Cerebellar nuclear complex (tissue), 1 donor: ENCODE measurements at places on chromosomes 1 and 21.
A peak's percentile ranks its signal among the peaks of the same experiment; 100 is the strongest.

- DNase-seq: peak; percentile 50
These were observed 2.8 kb upstream of the RAP1GAP start for GRCh38 chr1:21671915-21672314.

DNA sequence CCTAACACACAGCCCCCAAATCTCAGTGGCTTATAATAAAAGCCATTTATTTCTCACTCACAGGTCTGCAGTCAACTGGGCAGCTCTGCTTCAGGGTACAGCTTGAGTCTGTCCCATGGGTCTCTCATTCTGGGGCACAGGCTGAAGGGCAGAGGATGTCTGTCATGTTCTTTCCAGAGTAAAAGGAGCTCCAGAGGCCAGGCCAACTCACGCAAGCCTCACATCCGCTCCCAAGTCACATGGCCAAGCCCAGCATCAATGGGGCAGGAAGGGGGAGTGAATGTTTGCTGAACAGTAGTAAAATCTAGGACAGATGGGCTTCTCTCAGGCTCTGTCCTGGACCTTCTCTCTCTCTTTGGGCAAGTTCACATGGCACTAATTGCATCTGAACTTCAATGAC, 7.1 kb upstream of the SSBP3 start:
- no peak for DNase-seq

- DNase-seq: no peak
These were observed 7.1 kb downstream of the RHBG start for GRCh38 chr1:156376146-156376545.

DNA sequence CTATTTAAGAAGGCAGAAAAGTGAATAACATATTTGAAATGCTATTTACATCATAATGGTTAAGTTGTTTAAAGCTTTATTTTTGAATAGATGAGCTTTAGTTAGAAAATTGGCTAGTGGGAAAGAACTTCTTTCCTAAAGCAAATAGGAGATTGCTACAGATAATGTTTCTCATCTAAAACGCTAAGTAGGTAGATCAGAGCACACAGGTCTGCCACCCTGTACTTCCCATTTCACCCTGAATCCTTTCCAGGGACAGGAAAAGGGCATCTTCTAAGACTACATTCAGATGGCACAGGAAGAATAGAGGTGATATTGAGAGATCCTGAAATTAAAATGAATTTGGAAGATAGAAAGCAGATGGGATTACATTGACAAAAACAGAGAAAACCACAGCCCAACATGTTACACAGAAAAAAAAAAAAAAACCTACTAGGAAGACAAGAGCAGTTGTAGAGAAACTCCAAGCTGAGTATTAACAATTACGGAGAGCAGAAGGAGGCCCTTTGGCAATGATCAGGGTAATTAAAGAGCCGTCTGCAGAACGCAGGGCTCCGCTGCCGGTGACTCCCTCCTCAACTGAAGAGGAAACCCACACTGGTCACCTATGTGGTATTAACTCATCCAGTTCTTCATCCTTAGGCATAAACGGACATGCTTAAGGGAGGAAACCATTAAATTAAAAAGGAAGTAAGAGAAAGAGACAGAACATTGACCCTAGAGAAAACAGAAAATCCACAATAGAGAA, 53.6 kb upstream of the MAP10 start:
- no peak for DNase-seq

- DNase-seq: no peak
These were observed 82.8 kb downstream of the UBIAD1 start for GRCh38 chr1:11355559-11356475.

DNA sequence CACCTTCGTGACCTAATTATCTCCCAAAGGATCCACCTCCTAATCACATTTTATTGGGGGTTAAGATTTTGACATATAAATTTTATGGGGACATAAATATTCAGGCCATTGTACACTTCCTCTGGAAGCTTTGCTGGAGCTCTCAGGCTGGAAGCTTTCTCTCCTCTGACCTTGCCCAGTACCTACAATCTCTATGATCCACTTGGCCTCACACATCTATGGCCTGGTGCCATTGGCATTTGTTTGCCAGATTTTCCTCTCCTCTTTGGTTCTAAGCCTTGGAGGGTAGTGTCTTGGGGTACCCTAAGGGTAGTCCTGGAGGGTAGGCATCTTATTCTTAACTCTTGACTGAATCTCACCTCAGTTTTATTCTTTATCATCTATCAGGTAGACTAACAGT, 79.0 kb downstream of the HLX start:
- no peak for DNase-seq

- DNase-seq: no peak
These were observed 28.8 kb downstream of the MEF2D start for GRCh38 chr1:156471496-156472490.

DNA sequence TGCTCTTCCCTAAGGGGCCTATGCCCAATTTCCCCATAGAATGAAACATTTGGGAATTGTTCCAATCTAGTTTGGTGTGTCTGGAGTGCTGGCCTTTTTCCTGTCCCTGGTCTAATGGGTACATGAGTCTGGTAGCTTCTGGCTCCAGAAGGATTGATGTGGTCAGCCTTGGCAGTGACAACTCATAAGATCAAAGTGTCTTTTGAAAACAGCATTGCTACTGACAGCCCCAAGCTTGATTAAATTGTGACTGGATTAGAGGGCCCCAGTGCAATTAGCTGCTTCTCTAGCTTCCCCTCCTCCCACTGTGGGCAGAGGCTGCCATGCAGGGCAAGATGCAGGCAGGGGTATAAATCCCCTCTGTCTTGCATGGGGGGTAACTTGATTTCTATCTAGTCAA, 130.9 kb downstream of the UCK2 start:
- no peak for DNase-seq

DNA sequence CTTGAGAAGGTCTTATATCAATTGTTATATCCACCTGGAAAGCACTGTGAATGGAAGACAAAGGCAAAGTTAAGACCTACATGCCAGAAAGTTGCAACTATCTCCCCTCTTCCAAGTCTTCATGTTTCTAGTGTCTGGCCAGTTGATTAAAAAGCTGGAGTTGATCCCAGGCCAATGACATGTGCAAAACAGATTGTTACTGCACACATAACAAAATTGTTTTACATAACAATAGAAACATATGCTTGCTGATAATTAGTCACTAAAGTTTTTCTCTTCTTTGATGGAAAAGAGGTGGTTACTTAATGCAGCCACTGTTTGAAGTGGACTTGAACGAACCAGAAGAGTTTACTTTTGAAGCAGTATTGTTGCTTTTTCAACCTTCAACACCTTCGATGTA, 158.2 kb downstream of the TGFBR3 start:
- no peak for DNase-seq

GRCh38 chr1:237851210-237851845, 39.4 kb downstream of the ZP4 start:
- DNase-seq: no peak

DNA sequence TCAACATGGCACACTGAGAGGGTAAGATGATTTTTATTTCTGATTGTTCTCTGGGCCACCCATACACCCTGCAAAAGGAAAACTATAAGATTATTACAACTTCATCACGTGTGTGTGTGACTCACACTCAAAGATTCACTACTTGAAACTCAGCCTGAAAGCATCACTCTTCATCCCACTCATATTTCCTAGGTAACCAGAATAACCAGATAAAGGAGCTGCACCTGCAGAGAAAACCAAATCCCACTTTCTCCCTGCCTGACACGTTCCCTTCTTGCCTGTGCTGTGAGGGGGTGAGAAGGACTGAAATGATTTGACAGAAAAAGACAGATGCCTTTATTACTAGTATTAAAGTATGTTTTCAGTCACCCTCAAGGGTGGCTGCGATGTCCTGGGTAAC, 131.6 kb downstream of the TGFBR3 start:
- no peak for DNase-seq

- DNase-seq: no peak
These were observed 4.8 kb downstream of the COX20 start for GRCh38 chr1:244840219-244840794.

DNA sequence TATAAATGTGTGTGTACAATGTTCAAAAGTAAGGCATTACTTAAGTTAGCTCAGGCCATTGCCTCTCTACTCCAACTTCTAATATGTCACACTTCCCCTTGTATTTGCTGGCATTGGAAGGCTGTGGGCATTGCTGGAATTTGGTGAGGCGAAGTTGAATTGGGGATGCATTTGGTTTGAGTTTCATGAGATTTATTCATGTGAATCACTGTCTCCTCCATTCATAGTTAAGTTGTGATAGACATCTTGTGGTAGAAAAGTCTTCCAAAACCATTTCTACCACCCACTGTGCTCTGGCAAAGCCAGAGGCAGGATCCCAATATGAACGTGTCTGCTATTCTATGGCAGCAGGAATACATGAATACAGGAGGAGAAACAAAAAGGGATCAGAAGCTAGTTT, 397.8 kb upstream of the USP24 start:
- no peak for DNase-seq

- DNase-seq: no peak
These were observed 17.8 kb upstream of the TTC4 start for GRCh38 chr1:54697896-54698295.

DNA sequence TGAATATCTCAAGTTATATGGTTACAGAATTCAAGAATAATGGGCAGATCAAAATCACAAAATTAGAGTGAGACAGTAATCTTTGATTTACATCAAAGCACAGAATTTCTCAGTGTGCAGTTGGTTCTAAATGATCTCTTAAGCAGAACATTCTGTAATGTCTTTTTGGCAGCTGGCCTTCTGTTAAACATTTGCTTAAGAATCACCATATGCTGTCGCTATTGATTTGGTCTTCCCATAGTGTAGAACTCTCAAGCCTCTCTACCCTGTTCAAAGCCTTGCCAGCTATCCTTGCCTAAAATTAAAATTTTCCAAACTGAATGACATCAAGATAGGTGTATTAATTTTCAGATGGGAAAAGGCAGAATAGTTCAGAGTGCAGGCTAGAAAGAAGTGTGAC, 38.9 kb upstream of the ERO1B start:
- DNase-seq: no peak

GRCh38 chr1:30575066-30575465, 148.3 kb downstream of the MATN1 start:
- no peak for DNase-seq

DNA sequence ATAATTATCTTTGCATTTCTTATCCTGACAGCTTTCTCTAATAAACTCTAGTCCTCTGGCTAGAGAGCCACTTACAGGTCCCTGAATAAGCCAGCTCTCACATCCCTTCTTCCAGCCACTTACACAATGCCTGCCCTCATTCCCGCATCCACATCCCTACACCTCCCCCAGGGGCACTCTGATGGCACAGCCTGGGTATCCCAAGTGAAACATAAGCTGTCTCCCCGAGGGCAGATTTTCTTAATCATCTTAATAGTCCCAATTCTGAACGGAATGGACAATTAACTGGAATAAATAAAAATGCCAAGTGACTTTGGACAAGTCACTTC, 4.9 kb downstream of the RHOC start:
- DNase-seq: no peak

DNA sequence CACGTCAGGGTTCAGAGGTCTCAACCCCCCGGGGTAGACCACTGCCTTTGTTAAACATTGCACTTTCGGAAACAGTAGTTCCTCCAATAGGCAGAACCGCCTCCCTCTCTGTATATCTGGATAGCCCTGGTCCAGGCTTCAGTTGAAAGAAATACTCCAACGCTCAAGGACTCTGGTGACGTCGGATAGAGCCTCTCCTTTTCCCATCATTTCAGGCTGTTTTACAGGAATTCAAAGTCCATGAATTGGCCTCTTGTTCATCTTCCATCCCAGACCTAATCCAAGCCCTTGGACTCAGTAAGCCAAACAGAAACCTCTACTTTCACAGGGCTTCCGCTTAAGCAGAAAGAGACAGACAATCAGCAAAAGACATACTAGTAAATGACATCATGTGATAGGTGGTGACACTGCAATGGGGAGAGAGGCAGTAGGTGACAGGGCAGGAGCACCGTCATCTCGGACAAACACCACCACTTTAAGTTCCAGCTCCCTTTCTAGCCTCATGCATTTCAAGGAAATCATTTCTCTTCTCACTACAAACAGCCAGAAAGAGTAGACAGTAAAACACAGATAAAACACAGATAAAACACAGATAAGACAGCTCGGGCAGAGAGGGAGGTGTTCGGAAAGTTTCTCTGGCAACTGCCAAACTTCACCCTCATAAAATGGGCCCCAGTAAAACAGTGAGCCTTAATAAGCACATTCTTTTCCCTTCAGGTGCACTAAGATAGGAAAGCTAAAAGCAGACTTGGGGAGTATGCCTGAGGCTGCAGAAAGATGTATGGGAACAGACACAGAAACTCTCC, 2.3 kb upstream of the PLA2G2A start:
- no peak for DNase-seq

DNA sequence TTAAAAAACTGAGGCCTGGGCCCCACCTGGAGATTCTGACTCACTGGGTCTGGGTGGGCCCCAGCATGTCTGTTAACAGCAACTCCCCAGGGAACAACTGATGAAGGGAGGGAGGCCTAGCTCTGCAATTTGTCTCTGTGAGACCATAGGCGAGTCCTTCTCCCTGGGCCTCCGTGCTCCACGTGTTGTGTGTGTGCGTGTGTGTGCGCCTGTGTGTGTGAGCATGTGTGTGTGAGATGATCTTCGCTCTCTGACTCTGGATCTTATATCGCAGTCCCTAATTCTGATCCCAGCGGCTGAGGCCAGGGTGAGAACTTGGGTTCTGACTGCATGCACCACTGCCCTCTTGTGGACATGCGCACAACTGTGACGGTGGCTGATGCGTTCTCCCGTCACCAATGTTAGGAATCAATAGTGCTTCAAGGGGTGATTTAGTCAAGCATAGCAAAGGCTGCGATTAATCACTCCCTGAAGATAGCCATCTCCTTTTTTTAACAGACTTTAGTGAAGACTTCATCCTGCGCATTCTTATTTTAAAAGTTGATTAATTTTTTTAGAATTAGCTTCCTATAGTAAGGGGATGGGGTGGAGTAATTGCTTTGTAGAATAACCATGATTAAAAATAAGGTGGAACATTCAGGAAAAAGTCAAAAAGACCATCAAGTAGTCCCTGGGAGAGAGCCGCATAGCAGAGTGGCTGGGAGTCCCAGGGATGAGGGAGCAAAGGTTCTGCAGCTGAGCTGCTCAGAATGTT, 62.4 kb upstream of the USP24 start:
- DNase-seq: no peak

- no peak for DNase-seq
These were observed 6.6 kb downstream of the SPATA21 start for GRCh38 chr1:16430606-16431005.

DNA sequence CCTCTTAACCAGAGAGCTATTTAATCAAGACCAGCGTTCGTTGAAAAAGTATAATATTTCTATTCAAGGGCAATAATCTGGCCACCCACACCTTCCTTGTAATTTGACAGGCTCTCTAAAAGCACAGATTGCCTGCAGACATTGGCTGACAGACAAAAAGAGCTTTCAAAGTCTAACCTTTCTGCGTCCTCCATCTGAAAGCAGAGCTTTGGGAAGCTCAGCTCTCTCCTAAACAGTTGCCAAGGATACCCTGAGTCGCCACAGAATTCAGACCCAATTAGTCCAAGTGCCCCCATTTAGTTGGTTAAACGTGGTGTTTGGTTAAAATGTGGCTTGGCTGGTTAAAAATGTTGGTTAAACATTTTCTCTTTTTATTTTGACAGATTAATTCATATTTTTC, 33.7 kb upstream of the PLA2G2C start:
- no peak for DNase-seq

GRCh38 chr1:65615859-65616258, 176.8 kb upstream of the PDE4B start:
- no peak for DNase-seq
